ENCODE measurements at places on chromosomes 7 and 10.
A peak's percentile ranks its signal among the peaks of the same experiment; 100 is the strongest.

DNA sequence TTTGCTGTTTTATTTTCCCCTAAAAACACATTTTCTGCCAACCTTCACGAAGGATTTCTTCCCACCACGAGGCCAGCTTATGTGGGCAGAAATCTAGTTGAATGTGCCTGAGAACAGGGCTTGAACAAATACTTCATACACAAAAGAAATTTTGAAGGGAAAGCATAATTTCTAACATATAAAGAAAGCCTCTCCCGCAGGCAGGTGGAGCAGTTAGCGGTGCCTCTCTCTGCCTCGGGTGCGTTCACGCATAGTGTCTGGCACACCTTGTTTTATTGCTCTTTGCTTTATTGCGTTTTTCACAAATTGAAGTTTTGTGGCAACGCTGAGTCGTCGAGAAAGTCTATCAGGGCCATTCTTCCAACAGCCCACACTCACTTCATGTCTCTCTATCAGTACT is 7.0 kb upstream of the CSGALNACT2 start:
- DNase-seq, result no peak

- no peak for DNase-seq
These were observed 107.2 kb downstream of the CUBN start for GRCh38 chr10:17022466-17022825.

- no peak for DNase-seq
These were observed 8.5 kb downstream of the H2BK1 start for GRCh38 chr7:151201751-151202150.

DNA sequence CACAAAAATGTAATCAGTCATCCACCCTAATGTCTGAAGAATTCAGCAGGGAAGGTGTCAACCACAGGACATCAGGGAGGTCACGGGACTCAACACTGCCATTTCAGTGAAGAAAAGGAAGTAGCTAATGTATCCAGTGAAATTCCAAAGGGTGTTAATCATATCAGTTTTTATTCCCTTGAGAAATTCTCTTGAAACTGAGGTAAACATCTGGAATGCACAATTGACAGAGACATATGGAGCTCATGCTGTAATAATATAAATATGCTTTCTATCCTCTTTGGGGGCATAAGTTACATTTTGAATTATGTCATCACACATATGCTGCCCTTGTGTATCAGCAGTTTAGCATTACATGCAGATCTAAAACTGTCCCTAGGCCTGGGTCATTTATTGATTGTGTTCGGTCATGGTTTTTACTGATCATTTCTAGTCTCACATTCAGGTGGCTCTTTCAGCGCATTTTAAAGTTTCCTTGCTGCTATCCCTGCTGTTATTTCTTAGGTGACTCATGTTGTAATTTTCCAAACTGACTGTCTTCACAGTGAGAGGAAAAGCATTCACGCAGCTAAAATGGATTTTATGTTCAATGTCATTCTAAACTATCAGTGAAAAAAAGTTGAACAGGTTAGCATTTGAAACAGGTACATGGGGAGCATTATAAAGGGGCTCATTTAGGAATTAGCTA is 273.9 kb downstream of the TSPAN12 start:
- no peak for DNase-seq

DNA sequence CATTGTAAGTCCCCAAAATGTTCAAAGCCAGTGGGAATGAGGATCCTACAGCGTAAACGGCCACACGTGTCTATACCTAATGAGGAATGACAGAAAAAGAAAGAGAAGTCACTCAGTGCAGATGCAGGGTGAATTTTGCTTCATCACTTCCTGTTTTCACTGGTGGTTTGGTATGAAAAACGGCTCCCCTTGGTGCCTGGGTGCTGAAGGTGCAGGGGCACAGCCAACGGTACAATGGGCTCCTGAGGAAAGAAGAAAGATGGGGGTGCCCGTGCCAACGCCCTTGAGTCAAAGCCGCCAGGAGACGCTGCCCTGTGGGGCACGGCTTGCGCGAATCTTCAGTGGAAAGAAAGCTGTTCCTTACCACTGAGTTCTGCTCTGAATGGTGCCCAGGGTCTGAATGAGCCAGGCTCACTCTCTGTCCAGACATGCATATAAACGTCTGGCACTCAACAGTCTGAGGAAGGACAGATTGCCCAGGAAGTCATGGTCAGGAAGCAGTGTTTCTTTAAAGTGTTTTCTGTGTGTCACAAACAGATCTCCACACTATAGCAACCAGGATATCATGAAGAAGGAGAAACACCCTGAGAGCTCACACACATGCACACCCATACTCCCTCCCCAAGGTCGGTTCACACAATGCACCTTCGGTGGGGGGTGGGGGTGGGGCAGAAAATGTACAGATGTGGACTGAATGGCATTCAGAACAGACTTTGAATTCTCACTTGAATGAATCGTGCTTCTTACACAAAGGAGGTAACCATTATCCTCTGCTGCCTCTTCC is 105.8 kb downstream of the ELMO1 start:
- peak; percentile 80 for DNase-seq

- DNase-seq, result no peak
These were observed 373.6 kb downstream of the CDC14C start for GRCh38 chr7:49297958-49298357.

GRCh38 chr7:44802418-44803025 is 6.0 kb downstream of the PPIA start:
- no peak for DNase-seq

- DNase-seq, result no peak
These were observed 101.9 kb downstream of the EVX1 start for GRCh38 chr7:27344471-27344870.

DNA sequence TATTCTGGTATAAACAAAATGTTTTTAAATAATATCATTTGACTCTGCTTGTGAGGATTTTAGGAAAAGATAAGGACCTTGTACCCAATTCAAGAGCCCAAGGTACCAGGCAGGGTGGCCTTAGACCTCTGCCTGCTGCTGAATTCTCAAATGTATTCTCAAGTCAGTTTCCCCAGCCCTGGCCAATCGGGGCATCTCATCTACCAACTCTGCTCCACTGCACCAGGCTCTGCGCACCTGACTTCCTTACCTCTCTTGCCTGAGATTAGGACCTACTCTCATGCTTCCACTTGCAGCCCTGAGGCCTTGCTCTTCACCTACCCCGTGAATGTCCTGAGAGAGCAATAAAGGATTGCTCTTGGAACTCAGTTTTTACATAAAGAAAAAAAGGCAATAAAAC is 69.6 kb upstream of the EZH2 start:
- DNase-seq, result no peak

DNA sequence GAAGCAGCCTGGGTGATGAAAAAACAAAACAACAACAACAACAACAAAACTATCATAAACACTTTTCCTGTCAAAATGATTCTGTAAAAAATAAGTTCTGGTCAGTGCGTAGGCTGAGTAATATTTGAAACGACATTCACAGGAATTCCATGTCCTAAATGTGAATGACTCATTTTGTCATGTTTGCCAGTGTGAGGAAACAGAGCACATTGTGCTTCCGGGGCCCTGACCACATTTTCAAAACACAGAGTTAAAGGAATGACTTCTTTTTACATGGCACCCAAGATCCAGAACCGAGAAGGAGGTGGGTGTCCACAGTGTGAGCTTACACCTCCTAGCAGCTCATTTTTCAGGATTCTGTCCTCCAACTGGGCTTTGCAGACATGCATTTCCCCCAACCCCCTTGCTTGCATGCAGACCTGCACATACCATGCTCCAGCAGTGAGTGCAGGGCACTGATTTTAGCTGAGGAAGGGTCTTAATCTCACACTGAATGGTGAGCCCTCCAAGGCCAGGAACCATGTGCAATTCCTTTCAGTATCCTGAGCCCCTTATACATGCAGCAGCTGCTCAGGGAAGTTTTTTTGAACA is 3.0 kb downstream of the CLRN3 start:
- DNase-seq, result no peak

DNA sequence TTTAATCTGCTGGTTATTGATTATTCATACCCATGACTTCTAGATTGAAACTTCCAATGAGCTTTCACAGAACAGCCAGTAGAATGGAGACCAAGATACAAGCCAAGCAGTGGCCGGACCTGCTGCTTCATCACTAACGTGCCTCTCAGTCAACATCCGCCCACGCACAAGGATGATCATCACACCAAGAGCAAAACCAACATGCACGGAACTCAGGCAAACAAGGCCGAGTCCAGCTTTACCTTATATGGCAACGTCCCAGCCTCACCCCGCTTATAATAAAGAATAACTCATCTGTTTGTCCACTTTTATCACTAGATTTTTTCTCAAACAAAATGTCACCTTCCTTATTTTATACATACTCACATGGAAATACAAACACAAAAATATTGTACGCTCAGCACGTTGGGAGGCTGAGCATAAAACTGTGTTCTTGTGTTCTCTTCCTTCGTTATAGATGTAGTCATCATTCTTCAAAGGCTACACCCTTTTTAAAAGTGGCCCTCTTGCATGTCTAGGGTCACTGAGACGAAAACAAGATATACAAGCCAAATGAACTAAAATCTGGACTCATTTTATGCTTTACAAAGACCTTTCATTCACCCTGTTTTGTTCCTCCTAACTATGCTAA is 122.7 kb downstream of the SFMBT2 start:
- DNase-seq, result no peak

DNA sequence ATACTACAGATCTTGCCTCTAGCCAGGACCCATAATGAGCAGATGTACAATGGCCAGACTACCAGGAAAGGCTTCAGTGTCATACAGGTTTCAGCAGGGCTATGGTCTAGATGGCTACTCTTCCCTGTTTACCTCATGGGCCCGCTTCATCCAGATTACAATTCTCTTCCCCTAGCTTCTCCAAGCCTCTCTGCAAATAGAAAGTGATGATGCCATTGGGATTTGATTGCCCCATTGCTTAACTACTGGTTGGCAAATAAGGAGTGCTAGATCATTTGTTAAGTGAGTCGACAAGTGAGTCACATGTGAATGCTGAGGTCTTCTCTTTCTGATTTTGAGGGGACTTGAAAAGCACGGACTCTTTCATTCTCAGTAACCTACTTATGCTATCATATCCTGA is 361.5 kb upstream of the LRRTM3 start:
- DNase-seq, result no peak

DNA sequence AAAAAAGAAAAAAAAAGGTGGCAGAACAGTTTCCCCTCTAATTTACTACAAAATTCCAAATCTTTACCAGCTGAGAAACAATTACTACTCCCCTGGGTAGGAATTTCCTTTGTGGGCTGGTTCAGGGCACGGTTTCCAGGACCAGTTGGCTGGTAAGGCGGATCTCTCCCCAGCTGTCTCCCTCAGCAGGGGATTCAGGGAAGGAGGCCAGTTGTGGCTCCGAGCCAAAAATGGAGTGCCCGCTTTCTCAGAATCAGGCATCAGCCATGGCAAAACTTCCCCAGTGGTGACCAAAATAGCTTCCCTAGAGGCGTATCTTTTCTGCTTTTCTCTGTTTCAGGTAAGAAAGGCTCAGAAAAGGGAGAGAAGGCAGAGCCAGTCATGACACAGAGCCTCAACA is 91.2 kb downstream of the ZNF22 start:
- DNase-seq, result no peak

GRCh38 chr10:112159469-112159868 is 24.1 kb downstream of the GPAM start:
- no peak for DNase-seq

- DNase-seq, result no peak
These were observed 45.9 kb upstream of the TNRC18 start for GRCh38 chr7:5469375-5470166.

DNA sequence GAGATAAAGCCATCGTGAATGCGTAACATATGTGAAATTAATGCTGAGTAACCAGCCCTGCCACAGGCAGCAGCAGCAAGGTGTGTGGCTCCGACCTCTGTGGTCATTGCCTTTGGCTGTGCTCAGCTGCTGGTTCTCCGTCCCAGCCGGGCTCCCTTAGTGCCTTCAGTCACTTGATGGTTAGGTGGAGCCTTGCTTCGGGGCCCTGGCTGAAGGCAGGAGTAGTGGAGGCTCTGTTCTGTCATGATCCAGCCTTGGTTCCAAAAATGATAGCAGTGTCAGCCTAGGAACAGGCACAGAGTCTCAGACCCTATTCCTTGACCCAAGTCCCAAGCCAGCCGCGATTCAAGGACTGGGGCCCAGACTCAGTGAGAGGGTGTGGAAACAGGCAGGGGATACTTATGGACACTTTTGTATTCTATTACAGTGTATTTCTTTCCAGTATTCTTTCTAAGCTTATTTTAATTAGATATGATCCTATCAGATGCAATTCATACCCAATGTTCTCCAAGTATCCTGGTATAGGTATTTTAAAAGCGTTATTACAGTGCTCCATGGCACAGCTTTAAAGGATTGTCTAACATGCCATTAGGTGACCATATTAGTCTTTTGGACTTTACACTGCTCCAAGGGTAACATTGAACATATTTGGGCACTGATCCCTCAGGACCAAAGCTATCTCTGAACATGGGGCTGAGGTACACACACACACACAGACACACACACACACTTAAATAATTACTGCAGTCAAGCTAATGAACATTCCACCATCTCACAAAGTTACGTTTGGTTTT is 9.0 kb downstream of the SCART1 start:
- DNase-seq, result no peak

DNA sequence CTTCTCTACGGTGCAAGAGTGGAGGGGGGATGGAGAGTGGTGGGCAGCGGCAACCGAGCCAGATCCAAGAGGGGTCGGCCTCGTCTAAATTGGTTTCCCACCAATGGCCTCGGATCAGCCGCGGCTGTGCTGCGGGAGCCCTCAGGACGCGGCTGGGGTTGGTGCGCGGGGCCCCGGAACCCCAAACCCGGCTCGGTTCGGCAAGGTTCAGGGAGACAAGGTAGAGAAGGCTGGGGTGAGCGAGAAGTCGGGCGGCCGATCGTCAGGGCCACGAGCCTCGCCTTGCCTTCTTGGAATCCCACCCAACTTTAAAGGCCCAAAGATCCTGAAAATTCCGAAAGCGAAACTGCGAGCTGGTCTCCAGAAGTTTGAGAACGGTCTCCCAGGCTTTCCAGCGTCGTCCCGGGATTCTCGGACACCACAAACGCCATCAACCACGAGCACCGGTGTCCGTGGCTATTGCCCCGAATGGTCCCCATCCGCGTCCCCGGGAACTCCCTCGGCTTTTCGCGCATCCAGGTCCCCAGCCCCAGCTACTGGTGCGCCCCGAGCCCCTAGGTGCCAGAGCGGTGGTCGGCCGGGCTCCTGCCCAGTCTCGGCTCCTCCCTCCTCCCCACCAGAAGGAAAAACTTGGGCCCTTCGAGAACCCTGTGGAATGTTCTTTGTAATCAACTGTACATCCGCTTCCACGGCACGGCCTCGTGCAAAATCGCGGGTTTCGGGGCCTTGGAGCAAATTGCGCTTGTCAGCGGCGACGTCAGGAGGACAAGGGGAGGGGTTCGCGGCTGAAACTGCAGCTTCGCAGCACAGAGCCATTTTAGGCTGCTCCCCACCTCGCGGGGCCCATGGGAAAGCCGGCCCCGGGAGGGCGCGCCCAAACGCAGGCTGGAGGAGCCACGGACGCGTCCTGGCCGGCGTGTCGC is 3.2 kb downstream of the SFMBT2 start:
- DNase-seq, result peak; percentile 63

- no peak for DNase-seq
These were observed 332.0 kb upstream of the LRGUK start for GRCh38 chr7:133795068-133795665.

Data from DND-41 (cell line).